NCI-H1105 treated with DMSO at 0.1 percent for 48 hours (cell line): ENCODE measurements at places on chromosomes 5 and 9.

- DNase-seq, result no peak
Measured at GRCh38 chr9:113781896-113782295, 94.2 kb upstream of the ZNF618 start.

GRCh38 chr5:135353952-135354721 lies 44.9 kb downstream of the MACROH2A1 start:
- no peak for DNase-seq

- no peak for DNase-seq
Measured at GRCh38 chr9:91207397-91207728, 154.4 kb downstream of the AUH start.

GRCh38 chr5:172509405-172509781 lies 55.1 kb upstream of the SH3PXD2B start:
- DNase-seq, result no peak

- no peak for DNase-seq
Measured at GRCh38 chr5:4659851-4660250, 480.3 kb upstream of the ADAMTS16 start.
